ENCODE measurements at places on chromosomes 7 and 10.

- DNase-seq, result no peak
Observed at GRCh38 chr7:99563650-99564049, 5.2 kb downstream of the ZNF655 start.

DNA sequence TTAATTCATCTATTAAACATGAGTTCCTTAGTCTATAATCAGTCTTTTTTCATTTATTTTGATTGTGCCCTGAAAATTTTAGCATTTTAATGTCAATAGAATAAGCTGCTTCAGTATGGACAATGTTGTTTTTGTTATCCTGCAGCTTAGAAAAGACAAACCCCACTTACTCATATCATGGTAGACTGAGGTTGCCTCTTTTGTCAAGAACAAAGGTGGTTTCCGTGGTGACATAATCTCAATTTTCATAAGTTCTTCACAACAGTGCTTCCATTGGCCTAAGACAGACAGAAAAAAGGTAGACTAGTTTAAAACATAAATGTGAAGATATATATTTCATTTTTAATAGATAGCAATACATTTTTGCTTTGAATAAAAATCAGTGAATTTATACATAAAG lies 69.1 kb downstream of the RTKN2 start:
- DNase-seq, result no peak

DNA sequence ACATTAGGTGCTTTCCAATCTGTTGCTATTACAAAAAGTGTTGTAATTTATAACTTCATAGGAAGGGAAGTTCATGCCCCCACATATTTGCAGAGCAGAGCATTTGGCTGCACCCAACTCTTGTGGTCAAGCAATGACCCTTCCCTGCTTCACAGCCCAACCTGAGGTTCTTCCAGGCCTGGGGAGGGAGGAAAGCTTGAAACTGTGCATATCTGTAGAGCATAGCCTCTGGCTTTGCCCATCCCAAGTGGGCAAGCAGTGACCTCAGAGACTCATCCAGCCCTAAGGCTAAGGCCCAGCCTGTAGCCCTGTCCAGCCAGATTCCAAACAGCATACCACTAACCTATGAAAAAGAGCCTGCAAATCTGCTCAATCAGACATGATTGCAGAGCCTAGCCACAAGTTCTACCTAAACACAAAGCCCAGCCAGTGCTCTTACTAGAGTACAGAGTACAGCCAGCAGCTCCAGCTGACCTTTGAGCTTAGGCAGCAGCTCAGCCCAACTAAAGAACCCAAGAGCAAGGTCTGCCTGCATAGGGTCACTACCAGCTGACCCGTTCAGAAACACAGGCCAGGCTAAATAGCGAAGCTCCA lies 14.4 kb upstream of the GSTK1 start:
- no peak for DNase-seq

DNA sequence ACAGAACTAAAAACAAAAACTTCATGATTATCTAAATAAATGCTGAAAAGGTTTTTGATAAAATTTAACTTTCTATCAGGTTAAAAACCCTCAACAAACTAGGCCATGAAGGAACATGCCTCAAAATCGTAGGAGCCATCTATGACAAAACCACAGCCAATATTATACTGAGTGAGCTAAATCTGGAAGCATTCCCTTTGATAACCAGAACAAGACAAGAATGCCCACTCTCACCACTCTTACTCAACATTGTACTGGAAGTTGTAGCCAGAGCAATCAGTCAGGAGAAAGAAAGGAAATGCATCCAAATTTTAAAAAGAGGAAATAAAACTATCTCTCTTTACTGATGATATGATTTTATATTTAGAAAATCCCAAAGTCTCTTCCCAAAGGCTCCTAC lies 228.7 kb downstream of the CHRM2 start:
- DNase-seq, result no peak

DNA sequence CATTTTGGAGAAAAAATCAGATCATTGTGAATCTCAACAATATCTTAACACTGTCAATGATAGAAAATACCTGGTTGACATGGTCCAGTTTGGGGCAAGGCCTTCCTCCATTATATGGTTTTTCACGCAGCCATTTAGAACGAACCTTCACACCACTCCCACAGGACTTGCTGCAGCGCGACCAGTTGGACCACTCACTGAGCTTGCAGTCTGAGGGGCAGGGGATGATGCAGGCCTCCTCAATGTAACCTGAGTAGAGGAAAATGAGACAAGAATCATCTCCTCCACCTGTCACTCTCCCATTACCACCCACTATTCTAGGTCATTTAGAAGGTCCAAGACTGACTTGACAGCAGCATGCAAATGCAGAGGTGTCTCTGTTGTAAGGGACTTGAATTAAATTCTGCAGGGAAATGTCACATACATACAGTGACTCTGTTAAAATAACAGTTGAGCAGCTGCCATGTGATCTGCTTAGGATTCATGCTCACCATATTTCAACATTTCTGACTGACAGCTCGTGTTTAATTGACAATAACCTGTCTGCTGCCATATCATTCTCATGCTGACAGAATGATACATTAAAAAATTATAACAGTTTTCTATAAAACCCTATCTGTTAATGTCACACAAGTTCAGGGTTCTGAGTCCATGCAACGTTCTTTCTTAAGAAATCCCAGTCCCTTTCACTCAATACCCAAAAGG lies 403.0 kb downstream of the THSD7A start:
- no peak for DNase-seq

- no peak for DNase-seq
Observed at GRCh38 chr7:96023387-96023786, 251.0 kb downstream of the DYNC1I1 start.

- DNase-seq, result no peak
Observed at GRCh38 chr7:100575746-100576383, 2.2 kb upstream of the SAP25 start.

- DNase-seq, result no peak
Observed at GRCh38 chr10:11670381-11670780, 58.9 kb upstream of the USP6NL start.

DNA sequence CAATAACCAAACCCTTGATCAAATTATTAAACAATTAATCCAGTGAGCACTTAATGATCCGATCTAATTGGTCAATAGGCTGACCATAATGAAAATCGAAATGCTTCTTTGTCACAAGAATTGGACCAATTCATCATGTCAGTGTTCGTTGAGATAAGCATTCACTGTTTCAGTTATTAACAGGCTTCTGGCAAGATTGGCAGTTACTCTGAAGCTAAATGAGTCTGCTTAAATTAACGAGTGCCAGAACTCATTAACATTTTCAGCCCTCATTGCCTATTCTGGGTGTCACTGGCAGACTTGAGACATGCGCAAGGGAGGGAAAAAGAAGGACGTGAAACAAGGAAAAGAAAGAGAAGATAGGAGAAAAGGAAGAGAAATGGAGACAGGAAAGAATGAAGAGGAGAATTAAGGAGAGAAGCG lies 30.7 kb upstream of the SLC26A3 start:
- DNase-seq, result no peak
